ENCODE measurements at places on chromosomes 5 and 9.

GRCh38 chr5:58248221-58248620, 211.7 kb downstream of the PLK2 start:
- DNase-seq: no peak

DNA sequence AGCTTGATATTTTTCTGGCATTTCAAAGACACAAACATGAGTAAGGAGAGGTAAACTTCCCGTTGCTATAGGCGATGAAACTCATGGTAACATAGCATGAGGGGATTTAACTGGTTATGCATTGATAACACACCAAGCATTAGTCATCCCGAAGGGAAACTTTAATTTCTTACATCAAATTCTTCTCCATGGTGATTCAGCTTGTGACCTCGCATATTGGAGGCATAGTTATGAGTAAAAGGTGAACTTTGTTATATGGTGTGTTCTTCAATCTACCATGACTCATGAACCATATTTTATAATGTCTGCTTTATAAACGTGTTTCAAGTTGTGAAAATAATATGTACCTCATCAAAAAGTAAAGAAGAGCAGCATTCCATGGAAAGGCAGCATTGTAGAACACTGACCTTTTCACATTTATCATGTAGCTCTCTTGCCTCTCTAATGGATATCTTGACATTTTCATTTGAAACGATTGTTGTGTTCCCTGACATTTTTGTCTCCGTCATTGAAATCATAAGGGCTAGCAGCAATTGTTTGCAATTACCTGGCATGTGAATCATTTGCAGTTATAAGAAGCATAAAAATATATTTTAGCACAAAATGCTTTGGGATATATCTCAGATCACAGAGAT, 491.8 kb downstream of the ANXA1 start:
- DNase-seq: no peak

DNA sequence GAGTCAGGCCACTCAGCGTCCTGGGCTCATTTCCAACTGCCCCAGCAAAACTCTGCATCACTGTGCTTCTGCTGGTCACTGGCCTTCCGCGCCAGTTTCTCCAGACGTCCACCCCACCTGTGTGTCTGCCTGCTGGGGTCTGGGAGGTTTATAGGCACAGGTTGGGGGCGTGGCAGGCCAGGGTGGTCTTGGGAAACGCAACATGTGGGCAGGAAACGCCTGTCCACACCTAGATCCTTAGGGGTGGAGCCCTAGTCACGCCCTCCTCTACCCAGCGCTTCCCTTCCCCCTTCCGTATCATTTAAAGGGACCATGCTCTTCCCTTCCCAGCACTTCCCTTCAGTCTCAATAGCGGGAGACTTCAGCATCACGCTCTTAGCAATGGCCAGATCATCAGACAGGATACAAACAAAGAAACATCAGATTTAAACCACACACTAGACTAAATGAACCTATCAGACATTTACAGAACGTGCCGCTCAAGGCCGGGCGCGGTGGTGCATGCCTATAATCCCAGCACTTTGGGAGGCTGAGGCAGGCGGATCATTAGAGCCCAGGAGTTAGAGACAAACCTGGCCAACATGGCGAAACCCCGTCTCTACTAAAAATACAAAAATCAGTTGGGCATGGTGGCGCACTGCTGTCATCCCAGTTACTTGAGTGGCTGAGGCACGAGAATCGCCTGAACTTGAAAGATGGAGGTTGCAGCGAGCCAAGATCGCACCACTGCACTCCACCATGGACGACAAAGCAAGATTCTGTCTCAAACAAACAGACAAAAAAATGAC, 11.8 kb upstream of the BTNL9 start:
- DNase-seq: no peak

- no peak for DNase-seq
Observed at GRCh38 chr9:28464481-28465216, 891.4 kb upstream of the C9orf72 start.

- DNase-seq: peak; percentile 97
Observed at GRCh38 chr5:132419502-132420468, 50.3 kb downstream of the SLC22A5 start.

DNA sequence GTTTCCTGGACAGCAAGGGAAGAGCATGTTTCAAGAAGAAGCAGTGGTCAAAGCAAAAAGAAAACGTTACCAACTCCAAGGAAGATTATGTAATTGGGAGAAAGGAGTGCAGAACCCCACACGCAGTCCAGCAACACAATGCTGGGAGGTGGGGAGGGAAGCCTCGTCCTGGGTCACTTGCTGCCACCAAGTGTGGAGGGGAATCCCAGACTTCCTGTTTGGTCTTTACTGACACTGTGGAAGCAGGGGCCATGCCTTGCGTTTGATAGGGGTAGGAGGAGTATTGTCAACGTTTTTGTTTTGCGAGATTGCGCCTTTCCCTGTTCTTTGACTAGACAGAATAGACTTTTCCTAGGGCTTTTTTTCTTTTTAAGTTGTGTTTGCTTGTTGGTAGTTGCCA, 421.0 kb downstream of the KDM4C start:
- DNase-seq: no peak
